Chondrocyte (in vitro differentiated cells): ENCODE measurements at places on chromosomes 2 and 18. TPM values are rescaled to one million over a fixed set of nuclear protein-coding genes. Genes with fewer than 3 reads are reported as not detected.
A peak's percentile ranks its signal among the peaks of the same experiment; 100 is the strongest.

DNAJC5G gene
- total RNA-seq: not detected in 3 replicates

GRCh38 chr2:194015751-194016150 lies 1641.3 kb upstream of the SLC39A10 start:
- no peaks in the 10 kb centered on the region for H3K4me1 ChIP-seq
- H3K36me3 ChIP-seq: no peaks in the 10 kb centered on the region
- no peak overlapping the region for H3K4me3 ChIP-seq
- no peaks in the 10 kb centered on the region for H3K27me3 ChIP-seq
- no peak overlapping the region for H3K27ac ChIP-seq

DNA sequence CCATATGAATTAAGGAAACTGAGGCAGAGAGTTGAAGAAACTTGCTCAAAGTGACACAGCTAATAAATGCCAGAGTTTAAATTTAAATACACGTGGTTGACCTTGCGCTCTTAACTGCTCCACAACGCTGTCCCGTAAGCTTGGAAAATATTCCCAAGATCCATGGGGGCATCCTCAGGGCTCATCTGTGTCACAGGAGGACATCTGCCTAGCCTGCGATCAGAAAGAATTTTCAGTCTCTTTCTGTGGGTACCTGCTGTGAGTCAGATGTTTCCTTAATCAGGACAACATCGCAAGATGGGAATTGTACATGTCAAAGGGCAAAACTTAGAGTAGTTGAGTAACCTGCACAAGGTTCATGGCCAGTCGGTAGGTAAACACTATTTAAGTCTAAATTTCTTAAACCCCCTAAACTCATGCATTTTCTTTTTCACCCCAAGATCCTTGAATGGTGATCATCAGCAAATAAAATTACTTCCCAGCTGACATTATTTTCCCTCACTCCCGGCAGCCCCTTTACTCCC lies 1.4 kb downstream of the CMPK2 start:
- DNase-seq: no peak
- no peaks in the 10 kb centered on the region for H3K27me3 ChIP-seq
- peak overlapping the region; percentile 49 for H3K4me3 ChIP-seq
- peaks cover 7% of the 10 kb centered on the region for H3K4me1 ChIP-seq
- peaks cover 8% of the 10 kb centered on the region for H3K36me3 ChIP-seq
- no peak overlapping the region for H3K27ac ChIP-seq

SLC38A11 gene
- total RNA-seq: 0.12 to 0.36 TPM (median 0.18 TPM) in 3 replicates

- H3K36me3 ChIP-seq: no peaks in the 10 kb centered on the region
- no peaks in the 10 kb centered on the region for H3K4me1 ChIP-seq
- no peak overlapping the region for H3K4me3 ChIP-seq
Measured at GRCh38 chr18:60872434-60872833, 460.8 kb upstream of the CDH20 start.

LRRC30 gene
- not detected in 3 replicates for total RNA-seq

DNA sequence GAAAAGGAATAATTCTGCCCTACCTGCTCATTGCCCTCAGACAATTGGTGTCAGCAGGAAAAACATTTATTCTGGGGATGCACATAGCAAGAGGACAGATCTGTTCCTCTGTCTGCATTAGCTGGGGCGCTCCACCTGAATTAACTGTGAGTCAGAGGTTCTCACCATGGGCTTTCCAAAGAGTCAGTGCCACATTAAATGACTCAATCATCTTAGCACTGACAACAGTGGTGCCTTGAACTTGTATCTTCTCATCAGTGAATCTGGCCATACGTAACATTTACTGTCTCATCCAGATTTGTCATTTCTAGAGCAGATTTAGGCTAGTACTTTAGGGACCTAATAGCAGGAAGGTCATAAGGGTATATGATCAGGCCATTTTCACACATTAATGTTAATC lies 358.1 kb upstream of the CRIM1 start:
- no peaks in the 10 kb centered on the region for H3K4me1 ChIP-seq
- no peaks in the 10 kb centered on the region for H3K36me3 ChIP-seq
- no peak for DNase-seq
- H3K27me3 ChIP-seq: peaks cover 14% of the 10 kb centered on the region
- H3K4me3 ChIP-seq: no peak overlapping the region

GRCh38 chr2:96239091-96239490 lies 26.7 kb downstream of the TMEM127 start:
- H3K36me3 ChIP-seq: no peaks in the 10 kb centered on the region
- H3K4me1 ChIP-seq: peaks cover 5% of the 10 kb centered on the region
- no peak for DNase-seq
- H3K27ac ChIP-seq: no peak overlapping the region
- H3K27me3 ChIP-seq: no peaks in the 10 kb centered on the region

CREG2 gene
- total RNA-seq: not detected in 3 replicates

CXCR4 gene
- not detected in 3 replicates for total RNA-seq

GRCh38 chr2:145380436-145381017 lies 860.6 kb upstream of the ZEB2 start:
- H3K4me1 ChIP-seq: peaks cover 18% of the 10 kb centered on the region
- H3K36me3 ChIP-seq: no peaks in the 10 kb centered on the region
- no peak overlapping the region for H3K27ac ChIP-seq
- no peak for DNase-seq
- no peak overlapping the region for H3K4me3 ChIP-seq
- no peaks in the 10 kb centered on the region for H3K27me3 ChIP-seq

DNA sequence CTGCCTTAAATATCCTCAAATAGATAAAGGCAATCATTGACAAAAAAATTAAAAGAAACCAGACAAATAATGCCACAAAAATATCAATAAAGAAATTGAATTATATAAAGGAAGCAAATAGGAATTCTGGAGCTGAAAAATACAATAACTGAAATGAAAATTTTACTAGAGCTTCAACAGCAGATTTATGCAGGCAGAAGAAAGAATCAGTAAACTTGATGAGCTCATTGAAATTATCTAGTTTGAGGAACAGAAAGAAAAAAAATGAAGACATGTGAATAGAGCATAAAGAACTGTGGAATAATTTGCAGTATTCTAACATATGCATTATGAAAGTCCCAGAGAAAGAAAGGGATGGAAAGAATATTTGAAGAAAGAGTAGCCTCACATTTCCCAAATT lies 41.9 kb upstream of the ZCCHC2 start:
- peaks cover 6% of the 10 kb centered on the region for H3K36me3 ChIP-seq
- DNase-seq: no peak
- peaks cover 6% of the 10 kb centered on the region for H3K4me1 ChIP-seq

TAF4B gene
- total RNA-seq: 1.7 to 2.2 TPM (median 2.0 TPM) in 3 replicates

GRCh38 chr2:138373993-138374408 lies 127.6 kb upstream of the SPOPL start:
- peaks cover 6% of the 10 kb centered on the region for H3K4me1 ChIP-seq
- peaks cover 2% of the 10 kb centered on the region for H3K27me3 ChIP-seq
- no peak overlapping the region for H3K4me3 ChIP-seq
- H3K36me3 ChIP-seq: no peaks in the 10 kb centered on the region
- no peak for DNase-seq

DNA sequence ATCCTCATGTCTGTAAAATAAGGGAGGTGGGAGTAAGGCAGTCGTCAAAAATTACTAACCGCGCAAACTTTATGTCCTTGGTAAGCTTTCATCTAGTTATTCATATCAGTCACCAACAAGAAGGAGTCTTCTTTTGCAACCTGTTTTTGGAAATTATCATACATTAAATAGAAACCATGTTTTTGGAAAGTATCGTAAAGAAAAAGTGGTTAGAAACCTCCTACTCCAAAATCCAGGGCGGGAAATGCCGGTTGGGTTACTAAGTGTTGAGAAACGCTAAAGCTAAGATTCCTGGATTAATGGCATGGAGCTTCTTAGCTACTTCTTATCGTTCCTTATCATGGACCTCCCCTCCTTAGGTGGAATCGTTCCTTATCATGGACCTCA lies 778 bp downstream of the BBS5 start:
- peaks cover 15% of the 10 kb centered on the region for H3K36me3 ChIP-seq
- peak overlapping the region; percentile 89 for H3K4me3 ChIP-seq
- H3K4me1 ChIP-seq: peaks cover 18% of the 10 kb centered on the region
- no peaks in the 10 kb centered on the region for H3K27me3 ChIP-seq
- no peak for DNase-seq
- H3K27ac ChIP-seq: peak overlapping the region; percentile 91

DNA sequence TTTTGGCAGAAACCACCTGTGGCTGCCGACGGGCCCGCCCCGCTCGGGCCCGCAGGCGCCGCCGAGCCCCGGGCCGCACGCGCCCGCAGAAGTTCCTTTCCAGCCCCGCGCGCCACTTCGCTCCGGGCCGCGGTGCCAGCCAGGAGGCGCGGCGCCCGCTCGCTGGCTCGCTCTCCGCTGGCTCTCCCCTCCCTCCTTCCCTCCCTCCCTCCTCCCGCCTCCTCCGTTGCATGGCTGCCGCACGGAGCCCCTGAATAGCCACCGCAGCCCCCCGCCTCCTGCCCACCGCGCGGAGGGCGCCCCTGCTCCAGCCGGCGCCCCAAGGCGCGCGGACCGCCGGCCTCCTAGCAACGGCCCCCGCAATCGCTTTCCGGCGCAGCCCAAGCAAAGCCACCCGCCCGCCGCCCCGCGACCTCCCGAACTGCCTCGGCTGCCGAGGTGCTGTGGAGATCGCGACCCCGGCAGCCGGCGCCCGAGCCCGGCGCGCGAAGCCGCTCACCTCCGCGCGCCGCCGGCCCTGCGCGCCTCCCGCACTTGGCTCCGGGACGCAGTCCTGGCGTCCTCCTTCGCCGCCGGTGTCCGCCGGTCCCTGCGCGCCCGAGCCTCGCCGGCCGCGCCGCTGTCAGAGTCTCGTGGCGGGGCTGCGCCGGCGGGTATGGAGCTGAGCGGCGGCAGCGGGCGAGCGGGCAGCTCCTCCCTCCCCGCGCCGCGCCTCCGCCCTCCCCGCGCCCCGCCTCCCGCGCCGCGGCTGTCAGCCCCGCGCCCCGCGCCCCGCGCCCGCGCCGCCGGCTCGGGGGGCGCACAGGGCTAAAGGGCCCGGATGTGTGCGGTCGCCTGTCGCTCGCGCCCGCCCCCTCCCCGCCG lies at the start of gene ZBTB7C:
Gene ZBTB7C (minus strand): TSS at position 657 of the 864 bp plus-strand sequence.
- H3K4me3 ChIP-seq: peak within 1 kb of the TSS; percentile 73
- no peak within 1 kb of the TSS for H3K27ac ChIP-seq
- H3K4me1 ChIP-seq: peaks cover 36% of the 10 kb centered on the region
- H3K36me3 ChIP-seq: no peaks in the 10 kb centered on the region

LOXL3 gene
- total RNA-seq: 107 to 112 TPM (median 109 TPM) in 3 replicates

DCDC2C gene
- not detected in 3 replicates for total RNA-seq

POU3F3 gene
- total RNA-seq: 7.2 to 55.0 TPM (median 7.7 TPM) in 3 replicates

ALLC gene
- not detected in 3 replicates for total RNA-seq

COL5A2 gene
- 1,927 to 2,200 TPM (median 1,930 TPM) in 3 replicates for total RNA-seq

DNA sequence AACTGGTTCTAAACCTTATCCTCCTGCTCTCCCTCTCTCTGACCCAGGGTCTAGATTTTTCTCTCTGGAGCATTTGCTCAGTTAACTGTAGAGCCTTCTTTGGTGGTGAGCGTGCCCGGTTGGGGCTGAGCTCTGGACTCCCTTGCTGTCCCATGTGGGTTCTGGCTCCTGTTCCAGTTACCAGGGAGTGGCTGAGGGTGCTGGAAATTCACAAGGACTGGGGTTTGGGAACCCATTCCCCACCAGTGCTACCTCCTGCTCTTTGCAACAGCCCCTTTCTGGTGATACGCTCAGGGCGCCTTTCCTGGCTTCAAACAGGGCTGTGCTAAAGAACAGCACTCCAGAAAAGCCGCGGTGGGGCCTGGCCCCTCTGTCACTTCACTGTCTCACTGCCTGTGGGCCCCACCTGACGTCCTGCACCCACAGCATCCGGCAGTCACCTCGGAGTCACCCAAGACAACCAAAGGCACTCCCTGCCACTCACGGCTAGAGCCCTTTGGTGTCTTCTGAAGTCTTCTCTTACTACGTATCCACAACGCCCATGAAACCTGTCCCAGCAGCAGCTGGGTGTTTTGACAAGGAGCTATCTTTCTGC lies 41.3 kb downstream of the CAPN13 start:
- no peak for DNase-seq
- H3K36me3 ChIP-seq: no peaks in the 10 kb centered on the region
- peaks cover 15% of the 10 kb centered on the region for H3K27me3 ChIP-seq
- no peaks in the 10 kb centered on the region for H3K4me1 ChIP-seq
- H3K27ac ChIP-seq: no peak overlapping the region
- H3K4me3 ChIP-seq: no peak overlapping the region

DNA sequence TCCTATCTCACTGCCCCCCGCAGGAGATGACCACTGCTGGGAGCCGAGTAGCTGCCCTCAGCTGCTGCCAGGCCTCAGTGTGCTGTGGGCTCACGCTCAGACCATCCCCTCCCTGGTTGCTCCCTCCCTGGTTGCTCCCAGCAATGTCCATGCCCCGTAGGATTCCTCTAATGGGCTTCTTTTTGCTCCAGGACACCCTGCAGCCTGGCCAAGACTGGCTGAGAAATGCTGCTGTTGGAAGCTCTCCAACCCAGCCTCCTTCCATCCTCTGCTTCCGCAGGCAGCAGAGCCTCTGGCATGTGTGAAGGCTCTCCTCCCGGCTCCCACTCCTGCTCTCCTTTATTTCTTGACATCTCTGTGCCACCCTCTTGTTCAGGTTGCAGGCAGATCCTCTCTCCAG lies 48.6 kb downstream of the SOX11 start:
- no peaks in the 10 kb centered on the region for H3K36me3 ChIP-seq
- no peak overlapping the region for H3K27ac ChIP-seq
- H3K27me3 ChIP-seq: peaks cover 5% of the 10 kb centered on the region
- DNase-seq: no peak

SERPINB13 gene
- total RNA-seq: not detected in 3 replicates

AFF3 gene
- total RNA-seq: 113 to 172 TPM (median 127 TPM) in 3 replicates

DYSF gene
- 83.0 to 115 TPM (median 112 TPM) in 3 replicates for total RNA-seq

PSMD1 gene
- total RNA-seq: 105 to 142 TPM (median 108 TPM) in 3 replicates

DNA sequence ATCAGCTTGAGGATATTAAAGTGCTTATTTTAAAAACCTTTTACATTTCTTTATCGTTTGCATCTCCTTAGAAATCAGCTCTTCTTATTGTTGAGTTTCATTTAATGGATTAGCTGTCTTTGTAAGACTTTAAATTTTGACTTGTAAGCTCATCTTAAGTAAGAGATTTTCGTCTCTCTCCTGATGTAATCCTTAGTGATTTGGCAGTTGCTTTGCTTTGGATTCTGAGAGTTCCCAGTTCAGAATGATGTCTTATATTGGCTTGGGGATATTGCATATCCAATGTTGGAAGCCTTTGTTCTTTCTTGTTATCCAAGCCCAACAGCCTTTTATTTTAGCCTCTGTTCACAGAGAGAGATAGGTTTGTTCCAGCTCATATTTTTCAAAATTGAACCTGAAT lies 212.1 kb downstream of the ARL6IP6 start:
- H3K36me3 ChIP-seq: no peaks in the 10 kb centered on the region
- H3K4me3 ChIP-seq: no peak overlapping the region
- no peak for DNase-seq
- H3K27me3 ChIP-seq: peaks cover 2% of the 10 kb centered on the region
- H3K4me1 ChIP-seq: no peaks in the 10 kb centered on the region
- no peak overlapping the region for H3K27ac ChIP-seq

DNA sequence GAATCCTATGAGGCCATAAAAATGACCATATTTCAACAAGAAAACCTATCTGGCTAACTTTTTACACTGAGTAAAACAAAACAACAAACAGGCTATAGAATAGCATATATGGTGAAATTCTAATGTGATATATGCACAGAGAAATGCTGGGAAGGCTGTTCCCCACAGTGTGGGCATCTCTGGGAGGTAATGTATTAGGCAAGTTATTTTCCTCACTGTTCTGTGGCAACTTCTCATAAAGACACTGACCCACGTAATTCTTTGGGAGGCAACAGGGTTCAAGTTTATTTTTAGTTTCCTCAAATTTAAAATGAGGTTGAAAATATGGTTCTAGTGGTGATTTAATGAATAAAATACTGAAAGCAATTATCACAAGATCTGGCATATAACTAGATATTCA lies 46.7 kb downstream of the RNU4ATAC start:
- H3K4me1 ChIP-seq: peaks cover 32% of the 10 kb centered on the region
- no peaks in the 10 kb centered on the region for H3K27me3 ChIP-seq
- DNase-seq: no peak
- H3K27ac ChIP-seq: no peak overlapping the region

TTC32 gene
- total RNA-seq: 5.8 to 8.0 TPM (median 6.7 TPM) in 3 replicates

IL1R2 gene
- total RNA-seq: not detected in 3 replicates

- H3K4me1 ChIP-seq: no peaks in the 10 kb centered on the region
- peaks cover 2% of the 10 kb centered on the region for H3K27me3 ChIP-seq
- H3K36me3 ChIP-seq: no peaks in the 10 kb centered on the region
- H3K4me3 ChIP-seq: no peak overlapping the region
- no peak for DNase-seq
Measured at GRCh38 chr18:38421872-38422615, 856.4 kb upstream of the CELF4 start.
